ENCODE measurements at places on chromosomes 3 and 15.

DNA sequence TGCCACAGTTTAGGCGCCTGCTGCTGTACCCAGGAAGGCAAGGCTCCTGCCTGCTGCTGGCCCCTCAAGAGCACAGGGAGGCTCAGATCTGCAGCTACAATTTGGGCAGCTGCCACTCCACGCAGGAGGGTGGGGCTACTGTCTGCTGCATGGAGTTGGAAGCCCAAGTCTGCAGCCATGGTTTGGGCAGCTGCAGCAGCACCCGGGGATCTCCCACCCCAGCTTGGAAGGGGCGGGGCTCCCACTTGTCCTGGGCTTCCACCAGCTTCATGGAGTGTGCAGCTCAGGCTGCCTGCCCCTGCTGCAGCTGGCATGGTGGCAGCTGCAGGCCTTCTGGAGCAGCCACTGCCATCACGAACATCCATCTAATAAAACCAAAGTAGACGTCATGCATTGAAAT, 512.9 kb downstream of the PYDC2 start:
- no peak for DNase-seq

DNA sequence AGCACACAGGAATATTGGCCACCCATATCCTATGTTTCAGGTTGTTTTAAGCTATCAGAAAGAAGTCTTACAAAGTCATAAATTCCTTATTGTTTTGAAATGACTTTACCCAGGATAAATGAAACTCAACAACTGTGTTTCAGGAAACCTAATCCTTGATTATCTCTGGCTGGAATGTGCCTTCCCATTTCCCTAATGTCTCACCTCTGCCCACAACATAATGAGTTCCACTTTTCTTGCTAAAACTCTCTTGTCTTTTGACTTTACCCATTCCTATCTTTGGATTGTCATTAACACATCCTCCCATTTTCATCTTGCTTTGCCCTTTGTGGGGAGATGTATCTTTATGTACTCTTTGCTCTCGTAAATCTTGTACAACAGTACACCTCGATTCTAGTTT, 200.0 kb upstream of the DNAJC19 start:
- DNase-seq = no peak

GRCh38 chr3:24012589-24013269, 67.6 kb downstream of the NR1D2 start:
- no peak for DNase-seq

DNA sequence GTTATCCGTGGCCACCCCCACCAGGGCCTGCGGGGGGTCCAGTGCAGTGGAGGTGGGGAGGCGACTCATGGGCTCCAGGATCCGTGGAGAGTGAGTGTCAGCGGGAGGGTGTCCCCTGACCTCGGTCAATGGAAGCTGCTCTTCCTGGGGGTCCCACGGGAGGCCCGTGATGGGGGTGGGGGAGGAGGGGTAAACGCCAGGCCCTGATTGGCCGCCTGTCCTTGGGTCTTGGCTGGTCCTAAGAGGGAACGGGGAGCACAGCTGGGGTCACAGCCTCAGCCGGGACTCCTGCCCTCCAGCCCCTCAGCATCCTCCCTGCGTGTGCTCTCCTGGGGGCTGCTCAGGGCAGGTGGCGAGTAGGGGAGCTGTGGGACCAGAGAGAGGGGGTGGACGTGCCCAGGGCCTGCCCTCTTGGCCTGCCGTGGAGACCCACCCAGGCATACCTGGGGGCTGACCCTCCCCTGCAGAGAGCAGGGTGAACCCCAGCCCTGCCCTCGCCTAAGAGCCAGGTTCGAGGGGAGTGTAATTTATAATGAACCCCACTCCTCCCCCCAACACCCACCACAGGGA, 184.6 kb downstream of the GOLGA6L6 start:
- no peak for DNase-seq

DNA sequence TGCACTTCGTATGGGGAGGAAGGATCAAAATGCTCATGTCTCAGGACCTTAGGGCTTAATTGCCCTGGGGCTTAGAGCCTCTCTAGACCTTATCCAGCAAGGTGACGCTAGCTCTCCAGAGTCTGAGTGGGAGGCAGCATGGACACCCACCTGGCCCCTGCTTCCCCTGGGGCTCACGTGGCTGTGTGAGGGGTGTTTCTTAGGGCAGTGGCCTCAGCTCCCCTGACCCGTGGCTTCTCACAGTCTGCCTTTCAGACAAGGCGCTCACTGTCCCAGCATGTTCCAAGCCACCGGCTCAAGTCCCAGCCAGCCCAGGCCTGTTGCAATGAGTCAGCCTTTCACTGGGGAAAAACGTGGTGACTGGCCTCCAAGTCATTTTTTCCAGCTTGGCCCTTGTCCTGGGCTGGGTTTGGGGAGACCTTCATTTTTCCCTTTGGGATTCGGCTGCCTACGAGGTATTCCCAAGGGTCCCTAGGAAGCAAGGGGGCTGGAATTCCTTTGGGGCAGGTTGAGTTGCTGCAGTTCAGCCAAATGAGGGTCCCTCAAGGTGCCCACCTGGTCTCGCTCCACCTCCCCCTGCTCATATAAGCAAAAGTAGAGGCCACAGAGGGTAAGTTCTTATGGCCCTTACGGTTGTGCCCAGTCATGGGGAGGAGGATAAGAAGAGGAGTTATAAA, 15.7 kb downstream of the BHLHE40 start:
- no peak for DNase-seq

GRCh38 chr15:66595931-66596545, 30.2 kb upstream of the LCTL start:
- peak; percentile 64 for DNase-seq

- DNase-seq = no peak
These were observed 3.5 kb upstream of the FAM81A start for GRCh38 chr15:59434481-59434880.

- DNase-seq = no peak
These were observed 161.7 kb upstream of the HES1 start for GRCh38 chr3:193974191-193974652.

GRCh38 chr15:61390138-61390537, 161.0 kb upstream of the RORA start:
- no peak for DNase-seq

DNA sequence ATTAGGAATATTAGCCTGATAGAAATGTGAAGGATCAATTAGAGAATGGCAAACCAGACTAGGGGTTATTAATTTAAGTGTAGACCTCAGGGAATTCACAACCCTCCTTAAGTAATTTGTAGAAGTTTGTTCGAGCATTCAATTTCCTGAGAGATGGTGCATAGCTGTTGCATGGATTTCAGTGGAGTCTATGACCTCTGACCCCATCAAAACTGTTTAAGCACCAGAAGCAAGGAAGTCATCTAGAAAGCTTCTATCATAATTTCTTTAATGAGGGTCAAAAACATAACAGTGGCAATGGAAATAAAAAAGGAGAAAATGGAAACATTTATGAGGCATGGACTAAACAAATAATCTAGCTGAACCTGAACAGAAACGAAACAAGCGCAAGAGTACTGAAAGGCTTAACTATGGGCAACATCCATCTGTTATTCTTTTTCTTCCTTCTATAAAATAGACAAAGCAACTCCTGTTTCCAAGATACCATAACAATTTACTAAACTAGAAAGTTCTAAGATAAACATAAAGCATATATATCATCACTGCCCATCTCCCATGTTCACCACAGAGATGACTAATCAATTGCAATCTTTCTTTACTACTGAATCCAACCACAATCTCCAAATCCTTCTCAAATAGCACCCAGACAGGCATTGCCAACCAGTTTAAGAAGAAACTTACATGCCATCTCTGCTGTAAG, 151.4 kb downstream of the THRB start:
- no peak for DNase-seq

DNA sequence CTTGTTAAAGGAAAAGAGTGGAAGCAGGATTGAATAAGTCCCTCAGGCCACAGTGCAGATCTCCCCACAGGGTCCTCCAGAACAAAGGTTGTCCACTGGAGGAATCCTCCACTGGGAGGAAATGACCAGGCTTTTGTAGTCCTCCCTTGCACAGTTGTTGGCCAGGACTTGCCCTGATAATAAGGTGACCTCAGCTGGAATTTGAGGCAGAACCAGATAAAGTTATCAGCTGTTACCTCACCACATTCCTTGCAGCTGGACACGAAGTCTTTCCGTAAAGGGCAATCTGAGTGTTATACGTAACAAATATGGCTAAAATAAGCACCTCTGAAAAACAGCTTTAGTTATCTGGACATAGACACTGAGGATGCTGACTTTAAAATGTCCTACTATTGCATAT, 83.5 kb upstream of the NAALADL2 start:
- DNase-seq = no peak

- no peak for DNase-seq
These were observed 335.6 kb downstream of the TUSC7 start for GRCh38 chr3:117045143-117045542.

DNA sequence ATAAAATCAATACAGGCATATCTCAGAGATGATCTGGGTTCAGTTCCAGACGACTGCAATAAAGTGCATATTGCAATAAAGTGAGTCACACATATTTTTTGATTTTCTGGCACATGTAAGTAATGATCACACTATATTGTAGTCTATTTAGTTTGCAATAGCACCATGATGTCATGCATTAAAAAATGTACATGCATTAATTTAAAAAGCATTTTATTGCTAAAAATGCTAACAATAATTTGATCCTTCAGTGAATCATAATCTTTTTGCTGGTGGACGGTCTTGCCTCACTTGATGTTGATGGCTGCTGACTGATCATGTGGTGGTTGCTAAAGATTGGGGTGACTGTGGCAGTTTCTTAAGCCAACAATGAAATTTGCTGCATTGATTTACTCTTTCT, 511.1 kb downstream of the OTOL1 start:
- DNase-seq = no peak

DNA sequence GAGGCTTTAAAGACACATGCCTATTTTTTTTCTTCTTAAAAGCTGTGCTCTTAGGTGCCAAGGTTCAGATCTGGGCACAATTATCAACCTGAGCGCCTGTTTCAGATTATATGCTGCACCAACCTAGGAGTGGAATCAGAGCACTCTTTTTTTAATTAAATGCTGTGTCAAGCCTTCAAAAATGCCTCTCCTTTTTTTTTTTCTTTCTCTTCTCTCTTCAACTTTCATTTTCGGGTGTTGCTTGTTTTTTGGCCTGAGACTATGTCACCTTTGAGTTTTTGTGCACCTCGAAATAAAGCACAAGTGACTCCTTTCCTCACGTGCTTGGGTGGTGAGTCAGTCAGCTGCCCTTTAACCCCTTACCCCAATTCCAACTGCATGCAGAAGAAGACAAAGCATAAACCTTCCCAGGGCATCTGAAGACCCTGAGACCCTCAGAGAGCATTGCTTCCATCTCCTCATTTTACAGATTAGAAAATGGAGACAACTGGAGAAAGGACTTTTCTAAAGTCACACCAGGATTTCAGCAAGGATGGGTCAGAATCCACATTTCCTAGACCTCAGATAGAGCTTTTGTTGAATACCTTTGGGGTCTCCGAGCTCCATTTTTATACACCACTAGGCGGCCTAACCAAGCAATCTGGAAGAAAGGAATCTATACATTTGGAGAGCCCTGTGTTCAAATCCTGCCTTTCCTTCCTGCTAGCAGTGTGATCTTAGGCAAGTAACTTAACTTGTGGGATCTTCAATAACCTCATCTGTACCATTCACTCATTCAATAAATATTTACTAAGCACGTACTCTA, 631 bp upstream of the PRICKLE2 start:
- DNase-seq = no peak

- DNase-seq = no peak
These were observed 1135.1 kb downstream of the TUSC7 start for GRCh38 chr3:117844676-117845075.

- DNase-seq = no peak
These were observed 25.6 kb downstream of the CDCP1 start for GRCh38 chr3:45120359-45121158.

DNA sequence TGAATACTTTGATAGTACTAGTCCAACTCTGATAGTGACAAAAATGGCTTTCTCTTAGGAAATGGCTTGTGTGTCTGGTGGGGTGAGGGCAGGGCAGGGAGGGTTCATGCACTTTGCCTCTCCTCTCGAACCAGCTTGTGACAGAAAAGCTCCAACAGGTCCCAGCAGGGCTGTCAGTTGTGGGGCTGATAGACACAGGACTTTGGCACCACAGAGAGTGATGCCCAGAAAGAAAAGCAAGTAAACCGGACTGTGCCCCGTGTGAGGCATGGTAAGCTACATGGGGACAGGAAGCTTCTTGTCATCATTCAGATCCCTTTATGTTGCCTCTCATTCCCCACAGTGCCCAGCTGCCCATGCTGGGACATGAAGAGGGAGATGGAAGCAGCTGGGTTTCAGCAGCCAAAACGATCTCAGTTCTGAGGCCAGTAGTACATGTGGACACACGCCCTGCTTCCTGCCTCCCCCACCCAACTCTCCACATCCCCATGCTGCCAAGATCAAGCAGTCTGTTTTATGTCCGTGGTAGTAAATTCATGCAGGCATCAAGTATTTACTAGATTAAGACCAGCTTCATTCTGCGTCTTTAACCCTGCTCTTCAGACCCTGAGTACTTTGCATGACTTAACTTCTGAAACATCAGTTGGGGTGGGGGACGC, 29.7 kb upstream of the LIPC start:
- DNase-seq = no peak

DNA sequence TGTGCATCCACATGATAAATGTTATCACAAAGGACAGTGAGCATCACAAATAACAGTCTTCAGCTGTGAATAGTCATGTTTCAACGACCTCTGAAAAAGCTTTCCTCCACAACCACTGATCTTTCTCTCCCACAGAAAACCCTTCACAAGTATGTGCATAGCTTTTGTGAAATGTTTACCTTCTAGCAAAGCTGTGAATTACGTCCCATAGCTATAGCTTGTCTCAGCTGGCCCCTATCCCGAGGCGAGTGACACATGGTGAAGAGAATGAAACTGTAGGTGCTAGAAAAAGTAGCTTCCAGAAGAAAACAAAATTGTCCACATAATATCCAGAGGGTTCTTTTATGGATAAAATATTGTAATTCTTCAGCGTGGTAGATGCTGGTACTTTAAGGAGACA, 182.0 kb downstream of the FGF12 start:
- DNase-seq = no peak

- no peak for DNase-seq
These were observed 221.4 kb downstream of the THSD4 start for GRCh38 chr15:71336671-71337070.

GRCh38 chr3:185363662-185364203, 797 bp downstream of the MAP3K13 start:
- no peak for DNase-seq

GRCh38 chr3:71657831-71658530, 67.2 kb downstream of the EIF4E3 start:
- DNase-seq = no peak

GRCh38 chr15:52765785-52766184, 24.4 kb downstream of the ONECUT1 start:
- no peak for DNase-seq
